ENCODE measurements at places on chromosomes 3 and 15. TPM values are rescaled to one million over a fixed set of nuclear protein-coding genes. Genes with fewer than 3 reads are reported as not detected.
A peak's percentile ranks its signal among the peaks of the same experiment; 100 is the strongest.

ZNF639 gene
- 44.9 TPM for total RNA-seq

SCAANT1 gene
- not detected for total RNA-seq

PPARG gene
- total RNA-seq: 44.2 TPM

FILIP1L gene
- 23.3 TPM for total RNA-seq

XCR1 gene
- total RNA-seq: under 0.01 TPM

TM6SF1 gene
- total RNA-seq: 6.4 TPM

LTF gene
- total RNA-seq: 282 TPM

RBP2 gene
- total RNA-seq: not detected

LRRC15 gene
- 0.33 TPM for total RNA-seq

NXPE3 gene
- total RNA-seq: 17.0 TPM

DUOX1 gene
- total RNA-seq: 0.80 TPM

PIF1 gene
- 1.3 TPM for total RNA-seq

GRCh38 chr3:57128826-57129667 is 36.1 kb downstream of the IL17RD start:
- H3K4me1 ChIP-seq: no peaks in the 10 kb centered on the region
- H3K27me3 ChIP-seq: no peaks in the 10 kb centered on the region
- H3K36me3 ChIP-seq: no peaks in the 10 kb centered on the region
- H3K4me3 ChIP-seq: no peak overlapping the region
- no peak for DNase-seq
- peak overlapping the region; percentile 81 for H3K27ac ChIP-seq

DNA sequence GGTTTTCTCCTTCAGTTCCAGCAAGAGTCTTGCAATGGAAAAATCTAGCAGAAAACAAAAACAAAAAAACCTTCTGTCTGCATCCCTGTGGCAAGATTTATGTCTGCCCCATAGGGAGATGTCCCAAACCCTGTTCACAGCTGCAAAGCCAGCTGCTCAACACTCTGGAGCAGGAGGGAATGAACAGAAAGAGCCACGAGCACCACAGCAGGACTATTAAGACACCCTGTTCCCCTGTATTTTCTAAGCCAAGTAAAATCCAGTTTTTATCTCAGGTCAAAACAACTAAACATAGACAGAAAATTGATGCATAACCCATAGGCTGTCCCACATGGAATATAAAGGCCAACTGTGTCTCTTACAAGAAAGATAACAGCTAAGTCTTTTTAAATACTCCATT is 357.9 kb downstream of the LSAMP start:
- no peaks in the 10 kb centered on the region for H3K36me3 ChIP-seq
- no peak overlapping the region for H3K27ac ChIP-seq
- no peak for DNase-seq
- no peaks in the 10 kb centered on the region for H3K4me1 ChIP-seq

GRCh38 chr3:156582532-156583183 is 27.7 kb upstream of the SSR3 start:
- no peak overlapping the region for H3K27ac ChIP-seq
- no peaks in the 10 kb centered on the region for H3K4me1 ChIP-seq
- no peaks in the 10 kb centered on the region for H3K27me3 ChIP-seq

DNA sequence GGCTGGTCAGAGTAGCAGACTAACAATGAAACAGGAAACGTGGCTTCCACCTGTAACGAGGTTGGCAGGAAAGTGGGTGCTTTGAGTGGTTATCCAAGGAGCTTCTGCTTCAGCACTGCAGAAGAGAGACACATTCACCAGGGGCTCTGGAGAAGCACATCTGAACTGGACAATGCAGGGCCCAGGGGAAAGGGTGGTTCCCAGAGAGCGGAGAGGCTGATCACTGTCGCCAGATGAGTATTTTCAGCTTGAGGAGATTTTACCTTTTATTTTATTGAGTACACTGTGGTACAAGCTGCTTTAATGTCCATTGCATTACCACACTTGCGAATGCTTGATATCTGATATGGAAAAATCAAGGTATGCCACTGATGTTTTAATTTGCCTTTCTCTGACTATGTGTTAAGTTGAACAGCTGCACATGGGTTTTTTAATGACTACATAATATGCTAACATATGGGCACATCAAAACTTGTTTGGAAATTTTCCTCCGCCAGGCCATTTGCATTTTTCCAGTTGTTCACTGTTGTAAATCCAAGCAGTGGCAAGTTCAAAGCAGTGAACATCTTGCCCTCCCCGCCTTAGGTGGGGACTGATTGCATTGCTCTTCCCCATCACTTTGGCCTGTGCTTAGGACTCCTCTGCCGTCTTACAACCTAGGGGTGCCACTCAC is 52.1 kb downstream of the LRTM1 start:
- no peak overlapping the region for H3K27ac ChIP-seq
- H3K4me1 ChIP-seq: no peaks in the 10 kb centered on the region
- no peaks in the 10 kb centered on the region for H3K27me3 ChIP-seq
- H3K36me3 ChIP-seq: no peaks in the 10 kb centered on the region
- no peak overlapping the region for H3K4me3 ChIP-seq

DNA sequence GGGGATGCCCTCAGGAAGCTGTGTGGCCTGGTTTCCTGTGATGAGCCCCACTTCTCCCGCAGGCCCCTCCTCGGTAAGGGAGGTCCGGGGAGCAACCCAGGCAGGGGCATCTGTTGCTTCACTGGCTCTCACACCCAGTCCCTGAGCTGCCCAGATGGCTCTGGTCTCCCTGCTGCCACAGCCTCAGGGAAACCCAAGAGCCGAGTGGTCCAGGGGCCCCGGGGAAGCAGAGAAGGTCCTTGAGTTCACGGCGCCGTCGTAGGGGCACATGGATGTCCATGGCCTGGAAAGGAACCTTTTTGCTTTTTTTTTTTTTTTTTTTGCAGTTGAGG is 13.3 kb upstream of the LRRC15 start:
- no peaks in the 10 kb centered on the region for H3K36me3 ChIP-seq
- no peaks in the 10 kb centered on the region for H3K27me3 ChIP-seq
- H3K4me1 ChIP-seq: no peaks in the 10 kb centered on the region

DNA sequence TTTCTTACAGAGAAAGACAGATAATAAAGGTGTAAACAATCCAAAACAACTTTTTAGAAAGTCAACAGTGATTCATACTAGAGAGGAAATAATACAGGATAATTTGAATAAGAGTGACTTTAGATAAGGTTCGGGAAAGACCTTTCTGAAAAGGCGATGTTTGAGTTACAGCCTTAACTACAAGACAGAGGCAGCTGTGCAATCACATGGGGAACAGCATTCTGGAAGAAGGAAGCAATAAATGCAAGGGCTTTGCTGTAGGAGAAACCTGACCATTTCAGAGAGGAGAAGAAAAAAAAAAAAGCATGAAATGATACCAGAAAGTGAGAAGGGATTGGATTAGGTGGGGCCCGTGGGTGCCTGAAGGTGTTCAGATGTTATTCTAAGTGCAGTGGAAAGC is 200.6 kb upstream of the ATP11B start:
- H3K4me3 ChIP-seq: no peak overlapping the region
- no peaks in the 10 kb centered on the region for H3K36me3 ChIP-seq
- H3K27ac ChIP-seq: no peak overlapping the region
- no peak for DNase-seq
- no peaks in the 10 kb centered on the region for H3K4me1 ChIP-seq

- no peak overlapping the region for H3K27ac ChIP-seq
- DNase-seq: no peak
- no peak overlapping the region for H3K4me3 ChIP-seq
These were observed 48.4 kb downstream of the GOLIM4 start for GRCh38 chr3:168047190-168047795.

- H3K4me1 ChIP-seq: no peaks in the 10 kb centered on the region
- H3K36me3 ChIP-seq: no peaks in the 10 kb centered on the region
- DNase-seq: no peak
- no peak overlapping the region for H3K27ac ChIP-seq
- no peak overlapping the region for H3K4me3 ChIP-seq
- H3K27me3 ChIP-seq: no peaks in the 10 kb centered on the region
These were observed 31.6 kb downstream of the PGBD4 start for GRCh38 chr15:34133511-34133910.

- no peaks in the 10 kb centered on the region for H3K27me3 ChIP-seq
- H3K36me3 ChIP-seq: no peaks in the 10 kb centered on the region
These were observed 122.0 kb downstream of the TFDP2 start for GRCh38 chr3:142027300-142027699.

DNA sequence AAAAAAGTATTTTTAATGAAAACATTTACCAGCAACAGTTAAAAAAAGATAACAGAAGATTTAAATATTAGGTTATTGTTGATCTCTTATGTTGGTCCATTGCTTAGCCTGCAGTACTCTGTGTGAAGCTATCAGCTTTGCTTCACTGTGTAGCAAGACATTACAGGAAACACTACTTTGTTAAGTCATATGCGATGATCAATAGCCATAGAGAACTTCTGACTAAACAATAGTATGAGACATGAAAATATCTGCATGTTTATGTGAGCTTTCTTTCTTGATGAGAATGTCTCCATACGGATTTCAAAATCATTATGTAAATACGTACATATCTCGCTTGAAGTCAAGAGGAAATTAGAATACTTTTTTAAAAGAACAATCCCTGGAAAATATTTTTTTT is 27.0 kb upstream of the CAPN3 start:
- no peak for DNase-seq
- H3K36me3 ChIP-seq: no peaks in the 10 kb centered on the region
- H3K4me1 ChIP-seq: no peaks in the 10 kb centered on the region

DNA sequence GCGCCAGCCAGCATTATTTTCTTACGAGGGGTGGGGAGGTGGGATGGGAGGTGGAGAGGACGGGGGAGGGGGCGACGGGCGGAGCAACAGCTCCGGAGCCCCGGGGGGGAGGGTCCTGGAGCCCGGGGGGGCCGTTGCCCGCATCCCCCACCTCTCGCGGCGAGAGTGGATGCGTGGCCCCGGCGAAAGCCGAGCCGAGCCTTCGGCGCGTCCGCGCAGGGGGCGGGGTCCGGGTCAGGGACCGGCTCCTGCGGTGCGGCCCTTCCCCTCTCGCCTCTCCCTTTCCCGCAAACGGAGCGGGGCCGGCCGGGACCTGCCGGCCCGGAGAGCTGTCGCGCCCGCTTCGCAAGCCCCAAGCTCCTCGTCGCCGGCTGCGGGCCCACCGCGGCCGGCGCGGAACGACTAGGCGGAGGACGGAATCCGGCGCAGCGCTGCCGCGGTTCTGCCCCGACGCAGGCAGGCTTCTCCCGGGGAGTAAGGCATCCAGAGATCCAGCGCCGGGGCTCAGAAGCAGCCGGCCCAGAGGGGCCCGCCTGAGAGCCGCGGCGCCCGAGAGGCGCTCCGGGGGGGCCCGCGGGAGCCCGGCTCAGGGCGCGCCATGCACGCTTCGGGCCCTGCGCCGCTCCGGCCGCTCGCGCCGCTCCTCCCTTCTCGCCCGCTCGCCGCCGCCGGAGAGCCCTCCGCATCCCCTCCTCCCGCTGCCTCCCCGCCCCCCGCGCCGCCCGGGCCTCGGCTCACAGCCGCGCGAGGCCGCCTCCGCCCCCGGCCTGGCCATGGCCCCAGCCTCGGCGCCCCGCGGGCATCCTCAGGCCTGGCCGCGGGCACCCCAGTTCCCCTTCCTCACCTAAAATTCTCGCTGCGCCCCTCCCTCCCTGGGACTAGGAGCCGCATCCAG is 459 bp upstream of the ADCY5 start:
- H3K27ac ChIP-seq: peak overlapping the region; percentile 62
- peak overlapping the region; percentile 68 for H3K4me3 ChIP-seq
- no peaks in the 10 kb centered on the region for H3K36me3 ChIP-seq
- DNase-seq: no peak

GRCh38 chr15:52021128-52021671 is 2.2 kb downstream of the MAPK6 start:
- DNase-seq: peak; percentile 34
- peak overlapping the region; percentile 64 for H3K4me3 ChIP-seq
- peak overlapping the region; percentile 97 for H3K27ac ChIP-seq
- no peaks in the 10 kb centered on the region for H3K27me3 ChIP-seq
- peaks cover 14% of the 10 kb centered on the region for H3K4me1 ChIP-seq

- peaks cover 13% of the 10 kb centered on the region for H3K4me1 ChIP-seq
- no peaks in the 10 kb centered on the region for H3K36me3 ChIP-seq
- H3K27me3 ChIP-seq: no peaks in the 10 kb centered on the region
- DNase-seq: no peak
- peak overlapping the region; percentile 10 for H3K4me3 ChIP-seq
These were observed 25.5 kb downstream of the RARB start for GRCh38 chr3:25453619-25454004.

GRCh38 chr15:31934821-31935220 is 95.5 kb upstream of the CHRNA7 start:
- no peak overlapping the region for H3K4me3 ChIP-seq
- no peak for DNase-seq
- H3K4me1 ChIP-seq: no peaks in the 10 kb centered on the region
- no peaks in the 10 kb centered on the region for H3K36me3 ChIP-seq
- no peak overlapping the region for H3K27ac ChIP-seq
- H3K27me3 ChIP-seq: no peaks in the 10 kb centered on the region

GRCh38 chr15:36965570-36966342 is 134.6 kb downstream of the MEIS2 start:
- no peak for DNase-seq
- no peak overlapping the region for H3K27ac ChIP-seq
- H3K27me3 ChIP-seq: no peaks in the 10 kb centered on the region
- no peaks in the 10 kb centered on the region for H3K36me3 ChIP-seq
- no peak overlapping the region for H3K4me3 ChIP-seq

DNA sequence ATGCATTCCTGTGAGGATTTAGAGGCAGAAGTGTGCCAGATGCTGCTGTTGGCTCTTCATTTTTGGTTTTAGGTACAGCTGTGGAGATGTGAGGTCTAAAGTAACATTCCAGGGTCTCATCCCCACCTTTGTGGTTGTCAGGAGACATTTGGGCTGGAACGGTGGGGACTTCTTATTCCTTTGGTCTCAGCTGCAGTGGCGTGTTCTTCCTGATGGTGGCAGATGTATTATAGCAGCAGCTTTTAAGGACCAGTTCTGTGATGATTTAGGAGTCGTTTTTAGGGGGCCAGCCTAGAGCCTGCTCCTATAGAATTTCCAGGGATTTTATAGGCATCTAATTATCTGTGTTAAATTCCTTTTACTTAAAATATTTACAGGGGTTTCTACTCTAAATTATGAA is 221.0 kb upstream of the EOMES start:
- no peaks in the 10 kb centered on the region for H3K4me1 ChIP-seq
- no peak overlapping the region for H3K27ac ChIP-seq
- H3K36me3 ChIP-seq: no peaks in the 10 kb centered on the region

DNA sequence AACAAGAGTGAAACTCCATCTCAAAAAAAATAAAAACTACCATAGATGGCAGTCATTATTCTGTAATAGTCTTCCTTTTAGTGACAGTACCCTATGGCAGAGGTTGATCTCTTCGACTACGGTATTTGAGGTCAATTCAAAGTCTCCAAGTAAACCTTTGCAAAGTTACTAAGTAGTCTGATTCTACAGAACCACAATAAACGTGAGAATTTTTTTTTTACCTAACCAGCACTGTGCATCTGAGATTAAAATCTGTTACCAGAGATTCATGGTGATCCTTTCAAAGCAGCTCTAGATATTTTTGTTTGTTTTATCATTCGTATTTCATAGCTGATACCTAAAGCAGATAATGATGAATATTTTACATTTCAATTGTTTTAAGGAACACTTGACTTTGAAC is 86.6 kb upstream of the CHD2 start:
- H3K27ac ChIP-seq: peak overlapping the region; percentile 99
- H3K4me1 ChIP-seq: no peaks in the 10 kb centered on the region
- no peak for DNase-seq
- H3K4me3 ChIP-seq: no peak overlapping the region
- no peaks in the 10 kb centered on the region for H3K27me3 ChIP-seq
